A172 (cell line): ENCODE measurements at places on chromosomes 5 and 9. TPM values are rescaled to one million over a fixed set of nuclear protein-coding genes. Genes with fewer than 3 reads are reported as not detected.

DNA sequence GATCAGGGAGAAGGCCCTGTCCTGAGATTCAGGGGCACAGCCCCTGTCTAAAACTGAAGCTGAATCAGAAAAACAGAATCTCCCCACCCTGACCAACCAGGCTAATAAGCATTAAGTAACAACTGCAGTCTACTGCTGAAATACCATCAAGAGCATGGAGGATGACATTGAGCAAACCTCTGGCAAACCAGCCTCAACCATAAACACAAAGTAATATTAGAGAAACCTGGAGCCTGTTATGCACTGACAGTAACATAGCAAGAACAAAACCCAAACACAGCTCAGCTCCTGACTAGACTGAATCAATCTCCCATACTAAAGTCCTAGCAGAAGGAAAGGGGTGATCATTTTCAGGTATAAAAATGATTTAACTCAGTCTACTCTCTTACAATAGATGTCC lies 24.8 kb upstream of the CCL21 start:
- no peak for DNase-seq

DNA sequence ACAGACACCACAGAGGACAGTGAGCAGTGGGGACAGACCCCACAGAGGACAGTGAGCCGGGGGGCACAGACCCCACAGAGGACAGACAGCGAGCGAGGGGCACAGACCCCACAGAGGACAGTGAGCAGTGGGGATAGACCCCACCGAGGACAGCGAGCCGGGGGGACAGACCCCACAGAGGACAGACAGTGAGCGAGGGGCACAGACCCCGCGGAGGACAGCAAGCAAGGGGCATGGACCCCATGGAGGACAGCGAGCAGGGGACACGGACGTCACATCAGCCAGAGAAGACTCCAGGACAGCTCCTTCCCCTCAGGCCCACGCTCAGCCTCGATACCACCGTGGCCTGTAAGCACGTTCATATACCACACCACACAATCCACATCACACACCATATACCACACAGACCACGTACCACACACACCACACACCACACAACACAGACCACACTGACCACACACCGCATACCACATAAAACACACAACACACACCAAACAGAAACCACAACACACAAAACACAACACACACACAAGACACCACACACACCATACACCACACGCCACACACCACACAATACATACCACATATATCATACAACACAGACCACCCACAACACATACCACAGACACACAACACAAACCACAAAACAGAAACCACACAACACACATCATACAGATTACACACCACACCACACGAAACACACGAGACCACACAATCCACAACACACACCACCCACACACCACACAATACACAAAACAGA lies 5.2 kb upstream of the ZDHHC11 start:
- DNase-seq = no peak

DNA sequence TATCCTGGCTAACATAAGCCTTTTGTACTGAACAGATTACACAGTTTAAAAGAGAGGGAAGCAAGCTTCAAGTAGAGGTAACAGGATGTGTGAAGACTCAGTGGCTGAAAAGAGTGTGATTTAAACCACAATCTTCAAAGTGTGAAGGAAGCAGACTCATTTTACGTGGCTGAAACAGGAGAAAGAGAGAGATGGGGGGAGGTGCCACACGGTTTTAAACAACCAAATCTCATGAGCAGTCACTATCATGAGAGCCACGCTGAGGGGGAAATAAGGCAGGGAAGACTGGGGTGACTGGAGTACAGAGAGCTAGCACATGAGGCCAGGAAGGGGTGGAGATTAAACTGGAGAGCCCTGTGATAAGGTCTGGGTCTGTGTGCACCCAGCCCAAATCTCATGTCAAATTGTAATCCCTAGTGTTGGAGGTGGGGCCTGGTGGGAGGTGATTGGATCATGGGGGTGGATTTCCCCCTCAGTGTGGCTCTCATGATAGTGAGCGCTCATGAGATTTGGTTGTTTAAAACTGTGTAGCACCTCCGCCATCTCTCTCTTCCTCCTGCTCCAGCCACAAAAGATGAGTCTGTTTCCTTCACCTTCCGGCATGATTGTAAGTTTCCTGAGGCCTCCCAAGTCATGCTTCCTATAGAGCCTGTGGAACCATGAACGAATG lies 318.6 kb upstream of the CD180 start:
- no peak for DNase-seq

DNA sequence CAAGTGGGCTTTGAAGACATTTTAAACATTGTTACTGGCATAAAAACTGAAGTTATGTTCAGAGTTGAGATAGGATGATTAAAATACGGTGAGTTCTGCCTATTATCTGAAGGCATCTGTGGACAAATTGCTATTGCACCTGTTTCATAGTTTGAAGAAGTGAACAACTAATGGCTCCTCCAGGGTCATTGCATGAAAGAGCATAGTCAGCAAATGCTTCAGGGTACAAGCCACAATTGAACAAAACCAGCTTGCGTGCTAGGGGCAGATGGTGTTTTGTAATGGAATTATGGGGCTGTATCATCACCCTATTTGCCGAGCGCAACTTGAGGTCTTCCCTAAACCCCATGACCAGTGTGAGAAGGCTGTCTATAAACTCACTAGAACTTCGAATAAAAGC lies 369.1 kb downstream of the MTRR start:
- no peak for DNase-seq

BRINP1 gene
- not detected in 2 replicates for total RNA-seq

DNA sequence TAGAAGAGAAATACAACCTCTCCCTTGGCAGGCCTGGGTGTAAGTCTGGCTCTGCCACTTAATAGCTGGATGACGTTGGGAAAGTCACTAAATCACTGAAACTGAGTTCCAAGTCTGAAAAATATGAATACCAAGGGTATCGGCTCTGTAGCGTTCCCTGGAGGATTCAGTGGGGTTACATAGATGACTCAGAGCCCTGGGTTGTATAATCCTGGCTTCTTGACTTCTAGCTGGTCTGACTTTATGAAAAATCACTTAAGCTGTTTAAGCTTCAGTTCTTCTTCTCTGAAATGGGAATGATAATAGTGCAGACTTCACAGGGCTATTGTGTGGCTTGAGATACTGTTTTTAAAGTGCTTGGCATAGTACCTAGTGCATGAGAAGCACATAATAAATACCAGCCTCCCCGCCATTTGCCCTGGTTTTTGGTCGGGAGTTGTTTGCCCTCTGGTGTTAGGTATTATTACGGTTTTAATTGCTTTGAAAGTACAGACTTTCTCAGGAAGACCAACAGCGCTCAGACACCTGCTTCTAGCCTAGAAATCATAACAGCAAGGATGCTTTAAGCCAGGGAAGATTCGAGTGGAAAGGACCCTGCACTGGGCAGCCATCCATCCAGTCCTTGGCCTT lies 43.0 kb downstream of the CYFIP2 start:
- no peak for DNase-seq

DNA sequence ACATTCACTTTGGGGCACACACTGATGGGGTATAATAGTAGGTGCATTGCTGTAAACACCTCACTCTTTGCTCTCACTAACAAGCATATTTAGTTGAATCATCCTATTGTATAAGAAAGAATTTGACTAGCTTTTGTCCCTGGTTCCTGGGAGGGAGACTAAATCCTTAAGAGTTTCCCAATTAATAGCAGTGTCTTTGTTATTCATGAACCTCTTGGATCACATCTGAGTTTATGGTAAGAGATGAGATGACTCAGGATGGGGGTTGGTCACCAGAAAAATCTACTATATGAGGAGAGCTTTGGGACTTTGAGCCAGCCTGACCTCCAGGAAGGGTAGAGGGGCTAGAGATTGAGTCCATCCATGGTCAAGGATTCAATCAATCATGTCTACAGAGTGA lies 56.8 kb downstream of the PUM3 start:
- no peak for DNase-seq

DNA sequence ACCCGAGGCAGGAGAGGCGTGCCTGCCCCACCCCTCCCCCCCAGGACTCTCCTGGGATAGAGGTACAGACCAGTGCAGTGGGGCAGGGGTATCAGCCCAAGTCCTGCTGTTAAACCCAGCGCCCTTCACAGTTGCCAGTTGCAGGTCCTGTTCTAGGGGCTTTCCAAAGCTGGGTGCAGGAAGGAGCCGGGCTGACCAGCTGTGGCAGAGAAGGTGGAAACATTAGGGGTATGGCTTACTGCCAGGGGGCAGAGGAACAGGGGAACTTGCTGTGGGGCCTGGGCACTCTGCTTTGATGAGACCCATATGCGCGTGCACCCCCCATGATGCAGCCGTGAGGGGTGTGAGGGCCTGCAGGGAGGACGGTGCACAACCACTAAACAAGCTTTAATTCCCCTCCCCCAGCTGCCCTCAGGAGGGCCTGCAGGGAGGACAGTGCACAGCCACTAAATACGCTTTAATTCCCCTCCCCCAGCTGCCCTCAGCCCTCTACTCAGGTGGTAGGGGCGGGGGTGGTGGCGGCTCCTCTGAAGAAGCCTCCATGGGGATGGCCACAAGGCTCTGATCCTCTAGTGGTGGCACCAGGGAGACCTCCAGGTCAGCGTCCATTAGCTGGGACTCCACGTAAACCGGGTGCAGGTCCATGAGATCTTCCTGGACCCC lies 766 bp upstream of the LRRC26 start:
- DNase-seq = no peak
